ENCODE measurements at places on chromosomes 11 and 22.
A peak's percentile ranks its signal among the peaks of the same experiment; 100 is the strongest.

GRCh38 chr22:47297261-47298016, 535.0 kb downstream of the TBC1D22A start:
- DNase-seq: no peak

DNA sequence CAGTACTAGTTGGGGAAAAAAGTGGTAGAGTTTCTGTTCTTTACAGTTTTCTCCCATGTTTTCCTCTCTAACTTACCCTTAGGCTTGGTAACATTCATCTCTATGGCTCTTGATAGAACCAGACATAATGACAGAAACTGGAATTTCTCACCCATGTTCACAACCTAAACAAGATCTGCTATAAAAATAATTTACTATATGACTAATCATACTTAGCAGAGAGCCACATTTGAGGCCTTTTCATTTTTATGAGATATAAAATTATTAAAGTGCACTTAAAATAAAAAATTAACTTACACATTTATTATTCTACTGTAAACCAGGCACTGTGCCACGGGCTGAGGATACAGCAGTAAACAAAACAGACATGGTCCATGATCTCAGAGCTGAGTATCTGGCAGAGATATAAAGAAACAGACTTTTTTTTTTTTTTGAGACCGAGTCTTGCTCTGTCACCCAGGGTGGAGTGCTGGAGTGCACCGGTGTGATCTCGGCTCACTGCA, 98.1 kb downstream of the GAB2 start:
- DNase-seq: no peak

DNA sequence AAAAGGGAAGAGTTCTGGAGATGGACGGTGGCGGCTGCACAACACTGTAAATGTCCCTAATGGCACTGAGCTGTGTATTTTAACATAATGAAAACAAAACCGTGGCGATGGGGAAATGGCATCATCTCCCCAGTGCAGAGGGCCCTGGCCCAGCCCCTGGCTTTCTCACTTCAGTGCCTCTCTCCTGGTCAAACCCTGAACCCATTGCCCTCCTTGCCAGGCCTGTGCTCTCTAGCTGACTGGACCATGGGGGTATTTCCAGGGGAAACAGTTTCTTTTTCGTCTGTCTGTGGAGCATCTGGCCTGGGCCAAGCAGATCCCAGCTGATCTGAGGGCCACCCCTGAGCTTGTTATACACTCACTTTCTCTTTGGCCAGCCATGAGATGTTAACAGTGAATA, 17.4 kb upstream of the NAP1L4 start:
- DNase-seq: no peak

GRCh38 chr22:45964372-45964771, 12.6 kb downstream of the WNT7B start:
- DNase-seq: no peak

DNA sequence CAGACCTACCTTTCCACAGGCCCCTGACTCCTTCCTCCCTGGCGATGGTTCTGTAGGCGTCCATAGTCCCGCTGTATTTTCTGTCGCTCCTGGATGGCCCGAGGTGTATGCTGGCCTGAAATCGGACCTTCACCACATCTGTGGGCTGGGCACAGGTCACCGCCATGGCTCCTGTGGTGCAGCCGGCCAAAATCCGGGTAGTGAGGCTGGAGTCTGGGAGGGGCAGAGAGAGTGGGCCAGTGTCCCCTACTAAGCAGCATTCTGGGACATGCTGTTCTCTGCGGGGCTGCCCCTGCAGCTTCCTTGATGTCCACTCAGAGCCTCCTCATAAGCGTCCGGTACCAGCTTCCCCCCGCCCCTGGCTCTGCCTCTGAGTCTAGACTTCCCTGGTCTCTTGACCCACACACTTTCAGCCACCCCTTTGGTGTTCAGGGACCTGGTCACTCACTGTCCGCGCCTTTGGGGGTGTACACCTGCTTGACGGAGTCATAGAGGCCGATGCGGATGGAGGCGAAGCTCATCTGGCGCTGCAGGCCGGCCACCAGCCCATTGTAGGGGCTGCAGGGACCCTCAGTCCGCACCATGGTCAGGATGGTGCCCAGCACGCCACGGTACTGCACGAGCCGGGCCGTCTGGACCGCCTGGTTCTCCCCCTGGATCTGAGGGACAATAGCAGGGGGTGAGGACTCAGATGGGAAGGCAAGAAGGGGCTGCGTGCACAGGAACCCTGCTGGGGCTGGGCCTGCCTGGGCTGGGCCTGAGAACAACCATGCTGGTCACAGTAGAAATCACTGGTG, 3.0 kb downstream of the UCP3 start:
- DNase-seq: no peak

DNA sequence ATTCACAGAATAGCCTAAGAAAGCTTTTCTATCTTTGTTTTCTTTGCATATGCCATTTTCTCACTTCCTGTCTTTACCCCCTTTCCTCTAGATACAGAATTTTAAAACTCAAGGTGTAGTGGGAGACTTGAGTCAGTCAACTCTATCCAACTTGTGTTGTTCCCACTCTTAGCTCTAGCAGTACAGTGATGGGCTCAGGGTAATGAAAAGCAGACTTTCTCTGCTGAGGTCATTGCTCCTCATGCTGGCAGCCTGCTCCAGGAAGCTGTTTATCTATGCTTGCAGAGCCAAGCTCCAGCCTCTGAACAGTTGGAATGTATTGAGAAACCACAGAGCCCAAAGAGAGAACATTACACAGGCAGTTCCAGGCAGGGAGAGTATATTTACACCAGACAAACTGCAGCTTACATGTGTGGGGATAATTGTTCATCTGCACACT, 68.1 kb downstream of the CSTPP1 start:
- DNase-seq: no peak

- DNase-seq: no peak
Observed at GRCh38 chr11:20049231-20049630, 111.0 kb downstream of the DBX1 start.

DNA sequence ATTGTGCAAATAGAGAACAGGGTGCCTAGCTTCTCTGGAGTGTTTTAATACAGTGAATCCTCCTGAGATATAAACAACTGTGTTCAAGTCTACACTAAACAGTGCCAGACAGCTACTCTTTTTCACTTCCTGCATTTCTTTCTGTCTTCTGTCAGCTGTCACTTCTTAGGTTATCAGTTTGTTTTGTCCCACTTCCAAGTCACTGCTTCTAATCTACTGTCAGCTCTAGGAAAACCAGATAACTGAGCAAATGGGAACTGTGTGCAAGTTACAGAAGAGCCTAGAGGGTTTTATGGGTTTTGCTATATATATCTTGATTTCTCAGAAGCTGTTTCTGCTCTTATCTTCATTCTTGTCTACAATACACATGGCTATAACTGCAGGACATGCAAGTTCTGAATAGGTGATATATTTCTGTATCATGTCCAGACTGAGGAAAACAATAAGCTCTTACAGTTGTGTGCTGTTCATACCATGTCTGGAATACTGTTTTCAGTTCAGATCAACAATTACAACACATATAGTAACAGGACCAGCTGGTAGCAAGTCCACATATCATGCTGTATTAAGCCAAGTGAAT, 5.8 kb downstream of the PITPNB start:
- DNase-seq: no peak

DNA sequence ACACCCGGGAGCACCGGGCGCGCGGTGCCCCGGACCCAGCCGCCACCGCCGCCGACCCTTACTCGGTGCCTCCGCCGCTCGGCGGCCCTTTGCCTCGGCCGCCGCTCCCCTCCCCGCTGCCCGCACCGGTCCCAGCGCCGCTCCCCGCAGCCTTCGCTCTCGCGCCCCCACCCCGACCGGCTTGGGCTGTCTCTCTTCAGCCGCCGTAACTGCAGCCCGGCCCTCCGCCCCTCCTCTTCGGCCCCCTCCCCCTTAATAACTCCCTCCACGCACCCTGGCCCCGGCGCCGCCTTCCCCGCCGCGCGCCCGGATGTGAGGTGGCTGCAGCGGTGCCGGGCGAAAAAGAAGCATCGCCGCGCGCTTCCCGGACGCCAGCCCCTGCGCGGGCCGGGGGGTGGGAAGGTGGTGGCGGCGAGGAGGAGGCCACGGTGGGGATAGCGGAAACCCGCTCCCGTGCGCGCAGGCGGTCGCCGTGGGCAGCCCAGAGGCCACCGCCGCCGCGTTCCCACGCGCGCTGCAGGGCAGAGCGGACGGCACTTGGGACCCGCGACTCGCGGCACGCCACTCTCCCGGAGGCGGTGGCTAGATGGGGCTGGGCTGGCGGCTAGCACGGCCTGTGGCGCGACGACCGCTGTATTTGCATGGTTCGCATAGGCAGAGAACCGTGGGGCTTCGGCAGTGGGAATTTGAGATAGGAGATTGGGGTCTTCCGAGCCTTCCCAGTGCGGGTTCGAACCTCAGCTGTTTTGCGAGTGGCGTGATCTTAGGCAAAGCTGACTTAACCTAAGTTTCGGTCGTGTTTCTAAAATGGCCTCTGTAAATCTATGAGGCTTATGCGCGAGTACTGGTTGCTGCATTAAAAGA, at the start of gene EIF4ENIF1:
Gene EIF4ENIF1 (minus strand): TSS at position 211 of the 864 bp plus-strand sequence. CDS start 1,124 bp downstream, outside the sequence.
- DNase-seq: peak; percentile 81

DNA sequence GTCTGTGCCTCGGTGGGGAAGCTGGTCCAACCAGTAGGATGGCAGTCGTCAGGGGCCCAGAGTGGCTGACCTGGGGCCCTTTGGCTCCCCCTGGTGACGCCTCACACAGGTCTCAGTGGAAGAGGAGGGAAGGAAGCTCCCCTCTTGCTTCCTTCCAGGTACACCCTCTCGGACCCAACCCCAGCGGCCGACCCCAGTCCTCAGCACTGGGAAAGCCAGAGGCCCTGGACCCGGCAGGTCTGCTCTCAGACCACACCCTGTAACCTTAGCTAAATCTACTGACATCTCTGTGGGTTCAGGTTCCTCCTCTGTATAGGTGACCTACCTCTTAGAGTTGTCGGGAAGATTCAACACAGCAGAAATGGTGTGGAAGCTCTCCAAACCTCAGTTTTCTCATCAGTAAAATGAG, 3.4 kb upstream of the SCUBE1 start:
- peak; percentile 54 for DNase-seq

DNA sequence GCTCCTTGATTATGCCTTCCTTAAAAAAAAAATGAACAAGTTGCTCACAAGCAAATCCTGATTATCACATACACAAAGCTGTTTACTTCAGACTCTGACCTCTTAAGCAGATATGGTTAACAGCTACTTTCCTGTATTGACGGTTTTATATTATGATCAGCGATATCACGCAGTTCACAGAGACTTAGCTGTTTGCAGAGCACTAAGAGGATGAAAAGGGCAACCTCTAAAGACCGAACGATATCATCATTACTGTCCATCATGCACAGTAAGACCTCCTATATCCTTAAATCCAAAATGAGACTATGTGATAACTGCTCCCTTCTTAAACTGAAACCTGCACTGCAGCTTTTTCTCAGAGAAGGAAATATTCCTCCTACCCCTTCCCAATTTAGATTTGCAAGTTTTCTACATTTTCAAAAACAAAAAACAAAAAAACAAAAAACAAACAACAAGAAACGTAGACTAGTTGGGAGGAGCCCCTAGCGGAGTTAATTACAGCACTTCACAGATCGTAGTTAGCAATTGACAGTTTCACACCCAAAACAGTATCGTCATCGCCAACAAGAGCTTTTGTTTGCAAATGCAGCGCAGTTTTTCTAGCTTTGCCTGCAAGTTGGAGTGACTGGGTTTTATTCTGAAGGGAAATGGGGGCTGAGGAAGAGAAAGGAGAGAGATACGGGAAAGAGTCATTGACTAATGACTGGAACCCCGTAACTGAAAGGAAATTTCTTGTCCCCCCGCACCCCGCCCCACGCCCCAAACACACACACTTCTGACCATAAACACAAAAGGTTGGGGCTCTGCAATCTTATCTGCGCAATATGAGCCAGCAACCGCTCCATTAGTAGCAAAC, 1.2 kb downstream of the DDX6 start:
- DNase-seq: peak; percentile 29
